ENCODE measurements at places on chromosomes 13 and 19.

DNA sequence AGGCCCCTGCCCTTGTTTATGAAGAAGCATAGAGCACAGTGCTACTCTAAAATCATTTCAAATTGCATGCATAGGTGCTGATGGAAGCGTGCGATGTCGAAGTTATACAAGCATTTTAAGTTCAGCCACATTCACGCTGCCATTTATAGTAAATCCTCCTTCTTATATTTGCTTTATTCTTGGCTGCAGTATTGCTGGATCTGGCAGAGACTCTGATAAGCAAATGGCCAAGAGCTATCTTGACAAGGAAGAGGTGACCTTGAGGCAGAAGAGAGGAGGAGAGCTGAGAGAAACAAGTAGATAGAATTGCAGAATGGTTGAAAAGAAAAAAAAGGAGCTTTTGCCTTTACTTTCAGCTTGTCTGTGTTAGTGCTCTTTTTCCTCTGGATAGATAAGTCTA, 18.9 kb upstream of the MYO16 start:
- DNase-seq = no peak

DNA sequence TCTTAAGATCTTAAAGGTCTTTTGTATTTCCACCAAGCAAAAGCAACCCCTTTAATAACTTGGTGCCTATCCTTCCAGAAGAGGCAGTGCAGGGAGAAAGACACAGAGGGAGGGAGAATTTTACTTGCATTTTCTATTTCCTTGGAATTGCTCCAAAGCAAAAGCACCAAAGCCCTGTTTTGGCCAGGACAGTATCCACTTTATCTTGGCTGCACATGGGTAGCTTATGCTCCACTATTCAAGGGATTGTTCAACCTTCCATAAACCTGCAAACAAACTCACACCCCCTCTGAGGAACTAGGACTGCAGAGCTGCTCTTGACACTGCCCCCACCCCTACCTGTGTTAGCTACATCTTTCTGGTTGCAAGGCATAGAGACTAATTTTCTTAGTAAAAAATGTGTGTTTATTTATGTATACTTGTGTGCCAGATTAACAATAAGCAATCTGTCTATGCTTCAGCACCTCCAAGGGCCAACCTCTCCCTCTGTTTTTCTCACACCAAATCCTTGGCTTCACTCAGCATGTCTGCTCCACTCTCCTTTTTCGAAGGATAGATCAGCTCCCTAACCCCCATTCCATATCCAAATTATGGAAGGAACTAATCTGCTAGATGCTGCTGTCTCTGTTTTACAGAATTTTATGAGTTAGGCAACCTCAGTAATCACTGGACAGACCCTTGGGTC, 68.1 kb upstream of the KLF12 start:
- no peak for DNase-seq

DNA sequence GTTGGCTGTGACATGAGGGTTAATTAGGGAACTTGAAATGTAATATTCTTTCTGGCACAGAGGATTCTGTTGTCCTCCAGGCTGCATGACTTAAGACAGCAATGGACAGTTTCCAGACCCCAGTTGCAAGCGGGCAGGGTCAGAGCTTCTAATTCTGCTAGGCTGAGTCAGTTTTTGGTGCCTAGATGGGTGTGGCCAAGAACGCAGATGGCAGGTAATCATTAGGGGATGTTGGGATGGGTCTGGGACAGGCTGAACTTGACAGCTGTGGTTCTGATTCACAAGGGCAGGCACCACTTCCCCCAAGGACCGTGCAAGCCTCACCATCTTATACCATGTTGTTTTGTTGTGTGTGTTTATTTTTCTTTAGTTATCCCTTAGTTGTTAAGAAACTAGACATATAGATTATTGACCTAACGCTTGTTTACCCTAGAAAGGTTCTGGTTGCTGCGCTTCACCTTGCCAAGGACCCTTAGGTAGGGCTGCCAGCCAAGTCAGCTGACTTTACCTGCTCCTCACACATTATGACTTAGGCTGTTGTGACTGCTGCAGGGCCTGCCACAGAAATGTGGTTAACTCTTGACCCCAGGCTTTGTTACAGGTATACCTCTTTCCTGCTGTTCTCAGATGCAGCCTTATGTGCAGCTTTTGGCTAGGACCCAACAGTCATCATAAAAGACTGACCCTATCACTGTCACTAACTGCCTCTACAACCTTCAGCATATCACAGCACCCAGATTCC, 117.7 kb upstream of the KLF12 start:
- DNase-seq = no peak

DNA sequence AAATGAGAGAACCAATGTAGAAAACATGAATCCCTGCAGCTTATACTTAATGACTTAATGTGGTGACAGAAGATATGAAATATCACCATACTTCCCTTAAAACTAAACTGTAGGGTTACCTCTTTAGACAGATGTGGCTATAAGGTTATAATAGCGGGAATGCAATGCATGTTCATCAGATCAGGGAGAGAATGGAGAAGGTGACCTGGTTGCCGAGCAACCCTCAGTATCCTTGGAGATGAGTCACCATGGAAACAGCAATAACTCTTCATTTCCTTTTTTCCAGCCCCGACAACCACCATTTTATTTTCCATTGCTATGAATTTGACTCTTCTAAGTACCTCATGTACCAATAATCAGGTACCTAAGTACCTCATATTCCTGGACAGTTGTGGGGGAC, 28.0 kb upstream of the ZNF835 start:
- no peak for DNase-seq

DNA sequence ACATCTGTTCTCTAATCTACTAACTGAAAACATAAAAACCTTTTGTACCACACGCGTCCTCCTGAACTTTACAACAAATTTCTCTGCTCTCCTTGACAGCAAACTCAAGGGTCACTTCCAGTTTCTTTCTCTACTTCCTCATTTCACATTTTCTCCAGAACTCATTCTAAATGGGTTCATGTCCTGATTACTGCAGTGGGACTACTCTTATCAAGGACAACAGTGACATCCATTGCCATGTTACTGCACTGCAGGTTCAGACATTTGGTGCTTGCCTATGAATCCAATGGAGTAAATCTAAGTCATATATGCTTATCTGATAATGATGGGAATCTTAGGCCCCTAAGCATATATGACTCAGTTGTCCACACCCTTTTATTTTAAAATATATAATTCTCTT, 35.3 kb downstream of the FPR3 start:
- DNase-seq = no peak
